Bronchial epithelial cell (primary cell): ENCODE measurements at places on chromosomes 7 and 10.

DNA sequence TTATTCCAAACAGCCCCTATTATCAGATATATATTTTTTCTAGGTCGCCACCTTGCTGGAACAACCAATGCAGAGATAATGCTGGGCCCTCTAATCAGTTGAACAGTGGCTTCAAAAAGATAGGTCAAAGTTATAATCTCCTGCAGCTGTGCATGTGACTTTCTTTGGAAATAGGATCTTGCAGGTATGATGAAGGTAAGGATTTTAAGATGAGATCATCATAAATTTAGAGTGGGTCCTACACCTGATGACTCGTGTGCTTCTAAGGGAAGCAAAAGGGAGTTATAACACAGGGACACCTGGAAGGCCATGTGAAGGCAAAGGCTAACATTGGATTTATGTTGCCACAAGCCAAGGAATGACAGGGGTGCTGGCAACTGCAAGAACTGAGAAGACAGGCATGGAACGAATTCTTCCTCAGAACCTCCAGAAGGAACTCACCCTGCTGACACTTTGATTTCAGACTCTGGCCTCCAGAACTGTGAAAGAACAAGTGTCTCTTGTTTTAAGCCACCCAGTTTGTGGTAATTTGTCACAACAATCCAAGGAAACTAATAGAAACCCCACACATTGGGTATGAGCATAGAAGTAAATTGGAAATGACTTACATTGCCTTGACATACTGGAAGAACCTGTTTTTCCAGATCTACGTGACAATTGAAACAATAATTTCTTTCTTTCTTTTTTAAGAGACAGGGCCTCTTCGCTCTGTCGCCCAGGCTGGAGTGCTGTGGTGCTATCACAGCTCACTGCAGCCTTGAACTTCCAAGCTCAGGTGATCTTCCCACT lies 34.4 kb downstream of the CCDC71L start:
- DNase-seq, result peak; percentile 83

DNA sequence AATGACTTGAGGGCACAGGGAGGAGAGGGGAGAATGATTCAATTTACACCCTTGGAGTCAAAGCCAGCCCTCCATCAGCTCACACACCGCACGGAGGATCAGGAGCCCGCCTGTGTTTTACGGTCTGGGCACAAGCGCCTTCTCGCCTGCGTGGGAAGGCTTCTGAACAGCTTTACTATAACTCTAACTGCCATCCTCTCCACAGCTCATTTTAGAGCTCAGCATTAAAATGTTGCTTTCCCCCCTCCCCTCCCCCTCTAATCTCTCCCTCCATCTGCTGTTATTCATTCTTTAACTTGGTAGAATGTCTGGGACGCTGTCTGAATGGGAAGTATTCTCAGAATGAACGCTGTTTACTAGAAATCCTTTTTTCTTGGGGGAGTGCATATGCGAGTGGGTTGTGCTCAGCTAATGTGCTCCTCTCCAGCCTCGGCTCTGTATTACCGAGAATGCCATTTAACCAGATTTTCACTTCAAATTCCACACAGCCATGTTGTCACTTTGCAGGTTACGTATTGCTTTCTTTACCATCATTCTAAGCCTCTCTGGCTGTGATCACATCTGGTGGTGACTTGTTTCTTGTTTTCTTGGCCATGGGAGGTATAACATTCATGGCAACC lies 140.1 kb downstream of the GFRA1 start:
- no peak for DNase-seq

GRCh38 chr10:57830877-57831560 lies 436.7 kb downstream of the IPMK start:
- no peak for DNase-seq

DNA sequence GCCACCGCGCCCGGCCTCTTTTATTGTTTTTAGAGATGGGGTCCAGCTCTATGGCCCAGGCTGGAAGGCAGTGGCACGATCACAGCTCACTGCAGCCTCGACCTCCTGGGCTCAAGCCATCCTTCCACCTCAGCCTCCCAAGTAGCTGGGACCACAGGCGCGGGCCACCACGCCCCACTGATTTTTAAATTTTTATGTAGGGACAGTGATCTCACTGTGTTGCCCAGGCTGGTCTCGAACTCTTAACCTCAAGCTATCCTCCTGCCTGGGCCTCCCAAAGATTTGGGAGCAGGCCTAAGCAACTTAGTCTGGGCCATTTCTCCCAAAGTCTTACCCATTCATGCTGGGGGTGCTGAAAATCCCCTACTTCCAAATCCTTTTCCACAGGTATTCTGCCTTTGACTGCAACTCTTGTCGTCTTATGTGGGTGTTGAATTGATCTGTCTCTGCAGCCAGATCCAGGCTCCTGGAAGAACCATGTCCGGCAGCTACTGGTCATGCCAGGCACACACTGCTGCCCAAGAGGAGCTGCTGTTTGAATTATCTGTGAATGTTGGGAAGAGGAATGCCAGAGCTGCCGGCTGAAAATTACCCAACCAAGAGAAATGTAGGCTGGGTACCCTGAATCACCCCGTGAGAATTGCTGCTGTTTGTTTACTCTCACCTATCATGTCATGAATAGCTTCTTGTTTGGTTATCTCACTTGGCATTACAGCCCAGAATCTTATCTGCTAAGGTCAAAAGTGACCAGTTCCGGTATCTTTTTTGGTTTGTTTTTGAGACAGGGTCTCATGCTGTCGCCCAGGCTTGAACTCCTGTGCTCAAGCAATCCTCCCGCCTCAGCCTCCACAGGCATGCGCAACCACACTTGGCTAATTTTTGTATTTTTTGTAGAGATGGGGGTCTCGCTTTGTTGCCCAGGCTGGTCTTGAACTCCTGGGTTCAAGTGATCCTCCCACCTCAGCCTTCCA lies 1.1 kb downstream of the ZDHHC4 start:
- peak; percentile 52 for DNase-seq

DNA sequence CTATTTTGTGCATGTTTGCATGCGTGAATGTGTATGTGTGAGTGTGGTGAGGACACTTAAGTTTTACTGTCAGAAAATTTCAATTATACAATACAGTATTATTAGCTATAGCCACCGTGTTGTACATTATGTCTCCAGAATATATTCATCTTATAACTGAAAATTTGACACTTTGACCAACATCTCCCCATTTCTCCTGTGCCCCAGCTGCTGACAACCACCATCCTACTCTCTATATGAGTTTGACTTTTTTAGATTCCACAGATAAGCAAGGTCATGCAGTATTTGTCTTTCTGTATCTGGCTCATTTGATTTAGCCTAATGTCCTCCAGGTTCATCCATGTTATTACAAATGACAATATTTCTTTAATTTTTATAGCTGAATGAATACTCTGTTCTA lies 195.0 kb downstream of the GPR37 start:
- no peak for DNase-seq

DNA sequence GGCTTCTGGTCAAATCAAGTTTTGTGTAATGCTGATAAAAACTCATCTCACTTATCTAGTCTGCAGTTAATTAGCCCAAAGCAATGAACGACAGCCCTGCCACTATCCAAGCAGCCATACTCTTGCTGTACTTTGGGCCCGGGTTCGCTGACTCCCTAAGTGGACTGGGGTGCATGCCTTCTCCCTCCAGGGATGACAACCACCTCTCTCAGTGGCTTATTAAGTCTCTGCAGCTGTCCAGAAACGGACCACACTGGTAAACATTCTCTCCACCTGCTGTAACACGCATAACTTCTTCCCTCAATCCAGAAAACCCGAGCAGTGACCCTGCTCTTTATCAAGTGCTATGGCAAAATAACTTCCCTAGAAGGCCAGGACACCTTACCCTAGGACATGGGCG lies 3.9 kb downstream of the FBXW4 start:
- DNase-seq, result no peak

- peak; percentile 70 for DNase-seq
Measured at GRCh38 chr10:19659920-19660655, 156.1 kb upstream of the PLXDC2 start.

GRCh38 chr10:58267713-58268453 lies at the start of gene IPMK:
IPMK (minus strand) TSS chr10:58267894; CDS start chr10:58267611, 283 bp downstream.
- peak; percentile 72 for DNase-seq

GRCh38 chr7:104267701-104268368 lies 60.0 kb upstream of the ORC5 start:
- peak; percentile 40 for DNase-seq

DNA sequence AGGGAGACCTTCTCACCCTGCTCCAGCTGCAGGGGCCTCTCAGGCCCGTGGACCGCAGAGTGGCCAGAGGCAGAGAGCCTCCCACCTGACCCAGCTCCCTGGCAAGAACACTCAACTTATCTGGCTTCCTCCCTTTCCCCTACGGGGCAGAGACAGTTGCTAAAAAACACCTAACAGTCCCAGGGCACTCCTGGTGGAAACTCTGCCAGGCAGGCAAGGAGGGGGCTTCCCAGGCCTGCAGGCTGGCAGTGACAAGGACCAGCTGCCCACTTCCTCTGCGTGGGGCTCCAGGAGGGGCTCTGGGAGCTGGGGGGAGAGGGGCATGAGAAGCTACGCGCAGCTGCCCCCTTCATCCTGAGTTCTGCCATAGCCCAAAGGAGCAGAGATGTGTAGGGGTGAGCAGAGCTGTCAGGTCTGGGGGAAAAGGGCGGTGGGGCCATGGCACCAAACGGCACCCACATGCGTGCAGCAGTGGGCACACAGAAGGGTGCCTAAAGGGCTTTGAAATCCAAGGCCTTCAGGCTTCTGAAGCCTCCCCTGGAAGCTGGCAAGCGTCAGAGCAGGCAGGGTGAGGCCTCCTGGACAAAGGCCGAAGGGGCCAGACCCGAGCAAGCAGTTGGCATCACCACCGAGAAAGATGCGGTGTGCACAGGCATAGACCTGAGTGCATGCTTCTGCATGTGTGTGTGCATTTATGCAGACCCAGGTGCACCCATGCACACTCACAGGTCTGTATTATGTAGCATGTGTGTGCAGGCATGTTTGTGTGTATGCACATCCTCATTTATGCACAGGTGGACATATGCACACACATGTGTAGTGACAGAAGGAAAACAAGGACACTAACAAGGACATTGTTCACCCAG lies 14.4 kb downstream of the SPOCK2 start:
- no peak for DNase-seq

GRCh38 chr10:119370972-119371703 lies 163.8 kb downstream of the GRK5 start:
- no peak for DNase-seq

DNA sequence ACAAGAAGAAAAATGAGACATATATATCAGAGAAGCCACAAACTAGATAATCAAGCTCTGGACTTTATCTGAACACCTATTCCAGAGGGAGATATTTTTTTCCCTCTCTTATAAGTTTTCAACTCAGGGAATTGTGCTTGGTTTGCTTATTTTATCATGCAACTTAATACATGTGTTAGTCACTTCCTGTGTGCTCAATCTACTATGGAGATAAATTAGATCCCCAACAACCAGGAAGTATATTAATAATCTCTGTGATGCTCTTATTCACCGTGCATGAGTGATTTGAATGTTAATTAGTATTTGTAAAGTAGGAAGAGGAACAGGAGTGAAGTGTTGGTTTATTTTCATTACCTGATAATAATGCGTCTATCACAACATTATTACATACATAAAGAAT lies 38.8 kb upstream of the ZNF365 start:
- DNase-seq, result peak; percentile 78

GRCh38 chr7:144575456-144575855 lies 172.0 kb upstream of the NOBOX start:
- no peak for DNase-seq

DNA sequence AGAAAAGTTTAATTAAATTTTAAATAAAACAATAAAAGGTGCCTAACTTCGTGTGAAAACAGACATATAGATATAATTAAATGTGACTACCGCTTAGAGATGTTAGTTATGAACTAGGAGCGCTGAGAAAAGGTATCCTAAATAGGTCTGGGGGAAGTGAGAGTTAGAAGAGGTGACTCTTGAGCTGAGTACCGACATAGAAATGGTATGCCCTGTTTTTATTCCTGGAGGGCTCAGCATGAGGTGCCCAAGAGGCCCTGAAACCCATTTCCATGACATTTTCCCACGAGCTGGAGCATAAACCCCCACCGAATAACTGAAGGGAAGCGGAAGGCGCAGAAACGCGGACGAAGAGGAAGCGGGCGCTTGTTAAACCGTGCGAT lies 433 bp upstream of the STARD3NL start:
- DNase-seq, result no peak

GRCh38 chr7:135326636-135327280 lies 93.1 kb downstream of the STRA8 start:
- peak; percentile 54 for DNase-seq

DNA sequence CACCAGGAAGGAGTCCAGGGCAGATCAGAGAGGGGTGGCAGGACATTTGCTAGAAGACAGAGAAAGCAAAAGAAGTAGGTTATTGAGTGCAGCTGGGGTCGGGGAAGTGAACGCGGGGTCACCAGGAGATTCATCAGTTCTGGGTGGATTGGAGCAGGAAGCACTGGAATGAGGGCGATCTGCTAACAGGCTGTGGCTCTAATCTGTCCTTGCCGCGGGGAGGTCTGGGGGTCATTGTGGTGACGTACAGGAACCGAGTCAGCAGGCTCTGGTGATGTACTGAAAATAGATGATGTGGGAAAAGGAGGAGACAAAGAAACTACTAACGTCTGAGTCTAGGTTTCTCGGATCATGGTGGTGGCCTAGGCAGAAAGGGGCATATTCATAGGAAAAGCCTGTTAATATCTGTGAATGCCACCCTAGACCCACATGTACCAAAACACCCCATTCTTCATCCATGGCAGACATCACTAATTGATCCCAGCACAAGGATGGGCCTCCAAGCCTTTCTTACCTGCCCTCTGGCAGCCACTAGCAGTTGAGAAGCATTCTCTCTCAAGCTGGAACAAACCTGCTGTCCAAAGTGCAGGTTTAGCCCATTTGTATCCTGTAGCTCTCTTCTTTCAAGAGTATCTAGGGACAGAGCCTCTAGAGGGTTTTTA lies 134.5 kb downstream of the C10orf105 start:
- no peak for DNase-seq

- DNase-seq, result peak; percentile 72
Measured at GRCh38 chr7:44104860-44105771, 971 bp downstream of the AEBP1 start.

GRCh38 chr10:5971315-5971832 lies 6.0 kb downstream of the IL15RA start:
- DNase-seq, result peak; percentile 86

DNA sequence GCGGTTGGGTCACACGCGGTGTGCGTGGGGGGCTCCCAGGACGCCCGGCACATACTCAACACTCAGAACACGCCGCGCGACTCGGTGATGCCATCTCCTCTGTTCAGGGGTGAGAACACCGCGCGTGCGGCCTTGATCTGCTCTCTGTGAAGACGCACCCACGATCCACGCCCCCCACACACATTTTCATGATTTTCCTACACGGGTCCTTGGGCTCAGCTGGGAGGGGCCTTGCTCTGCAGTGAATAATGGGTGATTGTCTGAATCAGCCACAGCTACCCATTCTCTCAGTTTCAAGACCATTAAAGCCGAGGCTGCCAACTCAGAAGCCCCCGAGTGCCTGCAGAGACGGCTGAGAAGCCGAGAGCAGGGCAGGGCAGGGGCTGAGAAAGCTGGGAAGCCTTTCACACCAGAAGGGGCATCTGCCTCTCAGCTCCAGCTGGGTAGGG lies 54.3 kb upstream of the PDGFA start:
- no peak for DNase-seq

GRCh38 chr7:27210441-27211083 lies 10.7 kb upstream of the HOXA13 start:
- no peak for DNase-seq

- DNase-seq, result no peak
Measured at GRCh38 chr7:148146346-148146745, 444.2 kb upstream of the C7orf33 start.

- DNase-seq, result peak; percentile 17
Measured at GRCh38 chr10:24618401-24618800, 105.3 kb downstream of the ARHGAP21 start.

- DNase-seq, result no peak
Measured at GRCh38 chr10:112366992-112367391, 6.9 kb upstream of the ACSL5 start.
